ENCODE measurements at places on chromosomes 16 and 17. TPM values are rescaled to one million over a fixed set of nuclear protein-coding genes. Genes with fewer than 3 reads are reported as not detected.

DNA sequence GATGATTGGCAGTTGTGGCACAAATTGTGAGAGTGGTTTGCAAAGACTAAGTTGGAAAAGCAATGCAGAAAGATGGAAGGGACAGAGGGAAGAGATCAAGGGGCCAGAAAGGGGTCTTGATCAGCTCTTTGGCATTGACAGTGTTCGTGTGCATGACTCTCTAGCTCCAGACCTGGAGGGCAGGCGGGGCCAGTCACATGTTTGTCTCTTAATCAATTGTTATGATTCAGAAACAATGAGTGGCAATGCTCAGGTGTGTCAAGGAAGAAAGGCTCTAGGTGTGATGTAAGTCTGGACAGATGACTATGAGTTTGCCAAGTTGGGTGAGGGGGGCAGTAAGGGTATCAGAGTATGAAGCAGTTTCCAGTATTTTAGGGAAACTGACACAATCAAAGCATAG lies 32.1 kb downstream of the WSB1 start:
- DNase-seq, result no peak

DNA sequence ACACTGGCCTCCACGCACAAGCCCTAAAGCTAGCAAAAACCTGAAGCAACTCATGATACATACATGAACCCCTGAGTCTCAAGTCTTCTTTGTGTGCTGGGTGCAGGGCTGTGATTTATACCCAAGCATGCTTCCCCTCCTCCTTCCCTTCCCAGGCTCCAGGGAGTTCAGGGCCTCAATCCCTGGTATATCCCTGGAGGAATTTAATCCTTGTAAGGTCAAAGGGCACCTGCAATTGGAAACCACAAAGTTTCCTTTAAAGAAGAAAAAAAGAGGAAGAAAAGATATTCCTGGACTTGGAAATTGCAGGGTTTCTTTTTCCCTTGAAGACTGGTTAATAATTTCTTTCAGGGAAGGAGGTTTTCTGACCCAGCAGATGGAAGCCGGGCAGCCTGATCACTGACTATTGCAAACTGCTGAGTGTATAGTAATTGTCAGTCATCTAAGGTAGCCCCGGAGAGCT lies 182.3 kb downstream of the AATF start:
- no peak for DNase-seq

- no peak for DNase-seq
Observed at GRCh38 chr17:72863526-72864211, 228.8 kb downstream of the SLC39A11 start.

DNA sequence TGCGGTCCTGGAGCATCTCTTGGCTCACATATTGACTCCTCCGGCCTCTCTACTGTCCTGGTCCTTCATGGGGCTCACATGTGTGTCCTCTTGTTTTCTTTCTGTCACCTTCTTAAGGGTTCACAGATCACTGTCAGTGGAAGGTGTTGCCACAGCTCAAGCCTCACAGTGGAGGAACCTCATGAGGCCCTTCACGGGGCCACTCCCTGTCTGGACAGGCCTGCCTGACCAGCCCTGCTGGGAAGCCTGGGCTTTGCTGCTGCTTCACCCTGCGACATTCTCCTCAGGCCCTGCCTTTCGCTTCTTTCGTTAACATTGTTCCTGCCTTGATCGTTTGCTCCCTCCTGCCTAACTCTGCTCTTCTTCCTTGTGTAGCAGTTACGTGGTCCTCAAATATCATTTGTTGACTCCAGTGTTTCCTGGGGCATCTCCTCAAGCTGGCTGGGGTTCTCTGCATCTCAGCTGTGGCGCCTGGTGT lies 55.9 kb downstream of the WDR45B start:
- DNase-seq, result no peak

DNA sequence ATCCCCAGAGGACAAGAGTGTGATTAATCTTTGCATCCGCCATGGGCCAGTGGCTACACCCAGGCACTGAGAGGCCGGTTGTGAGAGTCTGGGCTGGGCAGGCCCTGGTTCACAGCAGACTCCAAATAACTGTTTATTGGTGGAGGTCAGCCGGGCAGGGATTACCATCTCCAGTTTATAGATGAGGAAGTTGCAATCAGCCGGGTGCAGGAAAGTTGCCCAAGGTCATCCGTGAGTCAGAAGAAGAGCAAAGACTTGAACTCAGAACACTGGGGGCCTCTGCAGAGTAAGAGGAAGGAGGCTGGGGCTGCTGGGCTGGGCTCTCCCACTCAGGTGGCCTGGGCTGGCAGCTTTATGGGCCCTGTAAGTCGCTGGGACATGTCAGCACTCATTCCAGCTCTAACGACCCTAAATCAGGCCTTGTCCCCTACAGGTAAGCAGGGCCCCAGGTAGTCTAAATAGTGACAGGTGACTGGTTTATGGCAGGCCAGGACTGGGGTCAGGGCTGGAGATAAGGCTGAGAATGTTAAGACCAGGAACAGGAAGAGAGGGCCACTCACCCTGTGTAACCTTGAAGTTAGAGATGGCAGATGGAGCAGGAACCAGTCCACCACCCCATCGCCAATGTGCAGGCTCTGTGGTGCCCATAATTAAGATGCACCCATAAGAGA lies 2.1 kb upstream of the CA4 start:
- no peak for DNase-seq

DNA sequence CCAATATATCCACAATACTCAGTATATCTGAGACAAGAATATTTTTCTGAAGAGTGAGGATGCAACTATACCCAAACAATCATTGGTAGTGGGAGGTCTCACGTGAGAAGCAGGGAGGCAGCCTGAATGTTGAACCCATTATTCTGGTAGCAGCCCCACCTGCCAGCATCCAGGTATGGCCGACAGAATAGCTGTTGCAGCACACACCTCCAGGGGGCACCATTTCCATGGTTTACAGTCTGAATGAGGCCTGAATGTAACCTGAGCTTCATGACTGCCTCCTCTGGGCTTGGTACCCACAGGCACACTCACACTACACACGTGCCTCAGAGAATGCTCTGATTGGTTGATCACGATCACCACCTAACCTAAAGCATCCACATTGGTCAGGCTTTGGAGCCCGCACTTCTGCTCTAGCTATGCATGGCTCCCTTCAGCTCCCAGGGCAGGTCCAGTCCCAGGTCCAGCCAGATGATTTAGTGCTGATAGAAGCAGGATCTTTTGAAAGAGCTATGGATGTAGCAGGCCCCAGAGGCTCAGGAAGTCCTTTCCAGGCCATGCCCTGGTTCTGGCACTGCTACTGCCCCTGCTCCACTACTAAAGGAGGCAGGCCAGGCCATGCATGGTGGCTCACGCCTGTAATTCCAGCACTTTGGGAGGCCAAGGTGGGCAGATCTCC lies 11.0 kb upstream of the CBFB start:
- peak; percentile 95 for DNase-seq

- no peak for DNase-seq
Observed at GRCh38 chr16:64641343-64641742, 480.5 kb downstream of the CDH11 start.

GRCh38 chr16:57235128-57236021 lies 9.7 kb upstream of the ARL2BP start:
- no peak for DNase-seq

DNA sequence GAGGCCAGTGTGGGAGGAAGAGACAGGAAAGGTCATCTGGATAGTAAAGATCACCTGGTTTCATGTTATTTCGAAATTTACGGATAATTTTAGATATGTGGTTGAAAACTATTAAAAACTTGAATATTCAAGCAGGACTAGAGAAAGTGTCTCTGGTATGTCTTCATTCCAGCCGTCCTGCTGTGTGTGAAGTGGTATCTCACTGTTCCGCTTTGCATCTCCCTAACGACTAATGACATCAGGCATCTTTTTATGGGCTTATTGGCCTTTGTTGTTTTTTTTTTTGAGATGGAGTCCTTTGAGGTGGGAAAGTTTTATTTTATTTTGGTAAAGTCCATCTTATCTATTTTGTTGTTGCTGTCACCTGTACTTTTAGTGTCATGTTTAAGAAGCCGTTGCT lies 214.4 kb upstream of the CHMP6 start:
- DNase-seq, result no peak

DNA sequence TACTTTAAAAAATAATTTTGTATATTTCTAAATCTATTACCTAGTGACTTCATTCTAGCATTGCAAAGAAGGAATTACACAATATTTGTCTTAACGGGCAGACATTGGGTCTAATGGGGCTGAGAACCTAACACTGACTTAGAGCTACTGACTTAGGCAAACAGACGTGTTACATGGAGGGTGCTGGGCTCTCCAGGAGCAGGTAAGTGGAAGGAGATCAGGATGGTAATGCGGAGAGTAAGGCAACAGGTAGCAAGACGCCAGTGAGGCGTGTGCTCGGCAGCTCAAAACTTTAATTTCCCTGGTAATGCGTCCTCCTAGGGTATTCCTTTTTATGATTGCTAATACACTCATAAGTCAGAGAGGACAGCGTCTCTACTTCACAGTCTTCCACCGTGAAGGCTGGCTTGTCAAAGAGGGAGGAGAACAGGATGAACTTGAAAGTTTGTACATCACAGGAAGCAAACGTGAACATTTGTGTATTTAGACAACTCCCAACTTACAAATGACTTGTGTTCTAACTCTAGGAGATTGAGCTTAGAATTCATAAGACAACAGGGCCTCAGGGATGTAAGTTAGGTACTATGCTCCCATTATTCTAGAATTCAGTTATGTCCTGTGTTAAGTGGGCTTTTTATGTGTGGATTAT lies 4.6 kb downstream of the KRT28 start:
- no peak for DNase-seq

- no peak for DNase-seq
Observed at GRCh38 chr17:33966410-33967059, 288.6 kb upstream of the CCL2 start.

GRCh38 chr16:3968551-3968950 lies 88.0 kb upstream of the CREBBP start:
- no peak for DNase-seq

GRCh38 chr16:9821331-9821730 lies 360.9 kb downstream of the GRIN2A start:
- no peak for DNase-seq

GRCh38 chr17:18031955-18032354 lies 7.0 kb downstream of the ATPAF2 start:
- DNase-seq, result no peak

GRCh38 chr17:61583242-61583641 lies 7.8 kb downstream of the NACA2 start:
- no peak for DNase-seq

MPP3 gene
- total RNA-seq, result 10.3 TPM

USH1G gene
- total RNA-seq, result 2.6 TPM

TNFRSF17 gene
- total RNA-seq, result 0.18 TPM

ITGB3 gene
- total RNA-seq, result 0.14 TPM

FN3KRP gene
- total RNA-seq, result 24.4 TPM

KRT9 gene
- total RNA-seq, result not detected
